NCI-H526 treated with DMSO at 0.1 percent for 48 hours (cell line): ENCODE measurements at places on chromosomes 5 and 9.

DNA sequence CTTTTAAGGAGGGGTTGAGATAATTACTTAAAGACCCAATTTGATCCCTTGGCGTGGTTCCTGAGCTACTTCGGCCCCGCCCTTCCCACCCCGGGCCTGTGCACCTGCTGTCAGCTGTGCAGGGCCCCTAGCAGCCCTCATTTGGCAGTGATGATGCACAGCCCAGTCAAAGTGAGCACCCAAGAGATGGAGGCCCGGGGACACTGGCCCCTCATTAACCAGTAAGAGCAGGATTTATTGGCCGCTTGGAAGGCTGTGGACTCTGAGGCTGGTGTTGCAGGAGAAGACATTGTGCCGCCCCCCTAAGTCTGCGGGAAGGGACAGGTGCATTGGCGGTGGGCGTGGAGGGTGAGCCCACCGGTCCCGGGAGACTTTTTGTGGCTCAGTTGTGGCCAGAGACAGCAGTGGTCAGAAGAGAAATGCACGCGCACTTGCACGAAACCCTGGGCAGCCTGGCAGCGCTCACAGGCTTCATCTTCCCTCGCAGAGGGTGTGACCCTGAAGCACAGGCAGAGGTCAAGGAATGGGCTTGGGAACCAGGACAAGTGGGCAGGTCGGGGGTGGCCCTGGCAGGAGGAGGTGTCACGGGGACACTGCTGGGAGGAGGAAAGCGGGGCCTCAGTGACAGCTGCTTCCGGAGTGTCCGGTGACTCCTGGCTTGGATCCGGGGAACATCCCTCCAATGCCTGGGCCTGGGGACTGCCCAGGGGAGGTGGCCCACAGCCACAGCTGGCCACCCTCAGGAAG is 74.0 kb upstream of the RXRA start:
- no peak for DNase-seq

DNA sequence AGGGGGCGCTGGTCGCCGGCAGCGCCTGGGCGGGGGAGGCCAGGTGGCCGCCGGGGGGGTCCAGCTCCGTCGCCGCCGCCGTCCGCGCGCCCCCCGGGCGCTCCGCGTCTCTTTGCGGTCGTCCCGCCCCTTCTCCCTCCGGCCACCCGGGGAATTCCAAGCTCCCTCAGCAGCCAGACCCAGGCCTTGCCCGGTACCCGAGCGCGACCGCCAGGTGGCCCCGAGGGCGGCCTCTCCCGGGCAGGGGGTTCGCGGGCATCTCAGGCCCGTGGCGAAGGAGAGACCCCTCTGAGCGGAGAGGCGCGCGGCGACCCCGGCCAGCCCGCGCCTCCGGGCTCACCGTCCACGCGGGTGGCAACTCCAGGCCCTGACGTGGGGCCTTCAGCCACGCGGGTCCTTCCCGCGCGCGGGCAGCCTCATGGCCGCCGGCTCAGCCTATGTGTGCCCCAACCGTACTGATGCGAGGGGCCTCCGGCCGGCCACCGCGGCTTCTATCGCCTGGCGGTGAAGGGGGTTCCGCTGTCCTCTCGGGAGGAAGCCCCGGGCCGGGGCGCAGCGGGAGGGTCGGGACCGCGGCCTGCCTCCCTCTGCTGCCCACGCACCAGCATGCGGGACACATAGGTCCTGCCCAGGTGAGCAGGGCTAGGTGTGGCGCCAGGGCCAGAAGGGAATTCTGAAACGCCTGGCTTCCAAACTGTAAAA is 529 bp upstream of the NRARP start:
- peak; percentile 37 for DNase-seq

- DNase-seq = no peak
Observed at GRCh38 chr5:171421331-171422262, 2.1 kb downstream of the FGF18 start.

DNA sequence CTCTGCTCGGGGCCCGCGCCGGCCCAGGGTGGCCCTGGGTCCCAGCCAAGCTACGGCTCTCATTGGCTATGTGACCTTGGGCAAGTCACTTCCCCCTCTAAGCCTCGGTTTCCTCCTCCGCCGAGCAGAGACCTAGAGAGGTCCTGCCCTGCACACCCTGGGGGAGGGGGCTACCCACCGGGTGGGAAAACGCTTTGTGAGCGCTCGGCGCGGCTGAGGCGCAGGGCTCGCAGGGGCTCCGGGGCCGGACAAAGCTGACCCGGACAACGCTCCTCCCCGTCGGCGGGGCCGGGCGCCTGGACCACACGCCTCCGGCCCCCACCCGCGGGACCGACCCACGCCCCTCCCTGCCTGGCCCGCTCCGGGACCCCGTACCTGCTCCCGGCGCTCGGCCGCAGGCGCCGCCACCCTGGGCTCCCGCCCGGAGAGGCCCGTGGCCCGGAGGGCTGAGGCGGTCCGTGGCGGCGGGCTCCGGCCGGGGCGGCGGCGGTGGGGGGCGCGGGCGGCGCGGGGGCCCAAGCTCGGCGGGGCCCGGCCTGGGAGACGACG is 85.7 kb upstream of the MELK start:
- DNase-seq = peak; percentile 19

DNA sequence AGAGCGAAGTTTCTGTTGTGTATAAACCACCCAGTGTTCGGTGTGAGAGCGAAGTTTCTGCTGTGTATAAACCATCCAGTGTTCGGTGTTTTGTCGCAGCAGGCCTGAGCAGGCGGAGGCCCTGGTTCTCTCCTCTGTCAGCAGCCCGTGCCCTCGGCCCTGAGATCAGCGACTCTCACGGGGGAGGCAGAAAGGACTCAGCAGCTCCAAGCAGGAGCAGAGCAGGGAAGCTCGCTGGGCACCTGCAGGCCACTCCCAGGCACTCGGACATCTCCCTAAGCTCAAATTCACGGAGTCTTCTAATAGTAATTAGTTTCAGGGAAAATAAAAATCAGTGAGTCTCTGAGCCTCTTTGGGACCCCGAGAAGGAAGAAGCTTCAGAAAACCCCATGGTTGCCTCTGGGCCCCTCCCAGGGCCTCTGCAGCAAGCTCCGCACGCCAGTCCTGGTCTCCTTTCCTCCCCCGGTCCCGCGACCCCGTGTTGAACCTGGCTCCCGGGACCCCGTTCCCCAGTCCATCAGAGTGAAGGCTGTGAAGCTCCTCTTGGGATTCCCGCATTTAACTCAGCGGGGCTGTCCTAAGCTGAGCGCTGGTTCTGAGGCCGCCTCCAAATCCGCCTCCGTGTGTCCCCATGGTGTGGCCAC is 81.9 kb upstream of the ADAMTS2 start:
- no peak for DNase-seq

DNA sequence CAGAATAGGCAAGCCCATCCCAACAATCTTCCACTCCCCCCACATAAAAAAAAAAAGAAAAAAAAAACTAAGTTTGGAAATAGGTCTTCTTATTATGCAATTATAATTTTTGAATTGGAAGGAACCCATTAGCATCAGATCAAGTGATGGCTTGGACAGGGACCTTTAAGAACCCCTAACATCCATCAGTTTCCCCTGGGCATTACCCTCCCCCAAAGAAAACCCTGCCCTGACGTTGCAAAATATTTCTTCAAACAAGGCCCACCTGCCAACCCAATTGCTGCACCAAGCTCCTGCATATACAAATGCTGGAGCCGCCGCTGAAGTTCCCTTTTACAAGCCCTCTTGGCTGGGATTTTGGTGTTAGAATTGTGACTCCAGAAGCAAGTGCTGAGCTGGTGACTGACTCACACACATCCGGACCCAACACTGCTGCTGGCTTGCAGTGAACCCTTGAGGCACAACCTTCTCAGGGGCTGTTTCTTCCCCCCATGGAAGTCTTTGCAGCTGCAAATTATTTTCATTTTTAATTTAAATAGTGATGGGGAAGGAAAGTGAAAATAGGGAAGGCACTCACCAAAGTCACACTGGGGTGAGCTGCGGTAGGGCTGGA is 56.1 kb upstream of the AFAP1L1 start:
- no peak for DNase-seq

GRCh38 chr9:34252670-34253459 is 74.0 kb downstream of the UBAP1 start:
- DNase-seq = peak; percentile 22

DNA sequence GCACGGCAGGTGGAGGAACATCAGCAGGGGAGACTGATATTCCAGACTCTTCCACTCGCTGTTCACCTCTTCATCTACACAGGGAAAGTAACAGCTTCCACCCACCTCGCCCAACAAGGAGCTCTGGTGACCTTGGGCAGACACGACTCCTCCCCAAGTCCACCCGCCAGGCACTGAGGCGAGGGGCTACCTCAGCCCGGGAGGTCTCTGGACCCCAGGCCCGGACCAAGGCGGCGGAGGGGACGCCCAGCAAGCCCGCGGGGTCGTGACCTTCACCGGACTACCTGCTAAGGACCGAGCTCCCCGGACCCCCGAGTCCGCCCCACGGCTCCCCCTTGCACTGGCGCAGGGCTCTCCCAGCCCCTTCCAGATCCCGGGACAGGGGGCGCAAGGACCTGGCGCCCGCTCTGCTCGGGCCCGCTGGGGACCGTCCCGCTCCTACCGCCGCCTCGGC is 70.2 kb upstream of the LPCAT1 start:
- no peak for DNase-seq

GRCh38 chr5:35736280-35736679 is 118.6 kb downstream of the SPEF2 start:
- DNase-seq = no peak

DNA sequence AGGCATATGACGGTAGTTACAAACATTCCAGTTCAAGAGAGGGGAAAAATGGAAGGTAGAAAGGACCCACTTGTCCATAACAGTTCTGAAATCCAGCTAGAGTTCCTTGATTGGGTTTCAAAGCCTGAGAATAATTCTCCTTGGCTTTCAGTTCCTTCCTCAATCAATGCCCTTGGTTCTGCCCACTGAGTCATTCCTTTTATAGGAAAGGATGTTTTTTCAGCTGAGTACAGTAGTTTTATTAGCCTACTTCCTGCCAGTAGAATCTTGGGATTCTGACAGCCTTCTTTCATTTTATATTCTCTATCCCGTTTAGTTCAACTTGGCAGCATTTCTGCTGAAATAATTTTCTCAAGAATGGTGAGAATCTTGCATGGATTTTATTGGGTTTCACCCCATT is 386.9 kb upstream of the SMC2 start:
- DNase-seq = no peak

GRCh38 chr5:144304688-144305087 is 134.0 kb downstream of the KCTD16 start:
- DNase-seq = no peak

DNA sequence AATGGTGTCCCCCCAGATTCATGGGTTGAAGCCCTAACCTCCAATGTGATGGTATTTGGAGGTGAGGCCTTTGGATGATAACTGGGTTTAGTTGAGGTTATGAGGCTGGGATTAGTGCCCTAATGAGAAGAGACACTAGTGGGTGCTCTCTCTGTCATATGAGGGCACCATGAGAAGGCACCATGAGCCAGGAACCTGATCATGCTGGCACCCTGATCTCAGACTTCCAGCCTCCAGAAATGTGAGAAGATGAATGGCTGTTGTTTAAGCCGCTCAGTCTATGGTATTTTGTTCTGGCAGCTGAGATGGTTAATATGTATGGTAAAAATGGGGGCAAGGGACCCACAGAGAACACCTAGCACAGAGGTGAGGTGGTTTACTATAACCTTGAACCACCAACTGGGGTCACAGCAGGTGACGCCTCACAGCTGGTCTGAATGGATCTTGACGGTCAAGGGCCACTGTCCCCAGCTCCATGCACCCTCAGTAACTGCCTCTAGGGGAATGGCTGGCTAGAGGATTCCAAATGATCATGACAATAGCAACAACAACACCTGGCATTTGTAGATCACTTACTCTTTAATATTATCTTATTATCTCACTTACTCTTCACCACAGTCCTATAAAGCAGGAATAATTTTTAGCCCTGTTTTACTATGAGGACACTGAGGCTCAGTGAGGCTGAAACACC is 57.1 kb downstream of the FOXI1 start:
- no peak for DNase-seq

GRCh38 chr9:98838155-98838867 is 30.8 kb downstream of the GALNT12 start:
- DNase-seq = no peak

- DNase-seq = no peak
Observed at GRCh38 chr5:179167871-179168451, 107.8 kb downstream of the ZNF354C start.

GRCh38 chr5:65391591-65391990 is 90.1 kb downstream of the ADAMTS6 start:
- DNase-seq = no peak
